ENCODE measurements at places on chromosomes 6 and 20.

DNA sequence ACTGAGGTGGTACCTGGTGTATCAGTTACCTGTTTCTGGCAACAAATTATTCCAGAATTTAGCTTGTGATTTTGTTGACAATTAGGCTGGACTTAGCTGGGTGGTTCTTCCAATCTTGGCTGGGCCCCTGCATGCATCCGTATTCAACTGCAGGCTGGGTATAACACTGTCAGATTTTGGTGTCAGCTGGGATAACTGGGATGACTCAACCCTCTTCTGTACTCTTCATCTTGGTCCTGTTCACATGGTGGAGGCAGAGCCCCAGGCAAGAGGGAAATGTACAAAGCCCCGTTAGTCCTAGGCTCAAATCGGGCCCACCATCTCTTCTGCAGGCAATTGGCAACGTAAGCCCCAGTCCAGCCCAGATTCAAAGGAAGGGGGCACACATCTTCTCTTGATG is 89.2 kb downstream of the PHACTR3 start:
- no peak for DNase-seq

DNA sequence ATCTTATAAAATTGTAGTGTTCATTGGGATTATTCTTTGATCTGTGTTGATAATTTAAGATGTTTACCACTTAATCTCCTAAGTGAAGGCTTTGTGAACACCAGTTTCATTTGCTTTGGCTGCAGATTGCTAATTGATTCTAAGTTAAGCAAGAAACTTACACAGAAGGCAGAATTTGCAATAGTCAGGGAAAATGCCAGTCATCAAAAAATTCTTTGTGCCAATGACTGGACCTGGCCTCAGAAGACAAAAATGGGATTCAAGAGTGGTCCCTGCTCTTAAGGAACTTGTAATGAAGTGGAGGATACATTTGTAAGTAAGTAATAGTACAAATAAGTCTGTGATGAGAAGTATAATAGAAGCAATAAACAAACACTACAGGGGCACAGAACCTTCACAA is 63.3 kb upstream of the EXOC2 start:
- no peak for DNase-seq

DNA sequence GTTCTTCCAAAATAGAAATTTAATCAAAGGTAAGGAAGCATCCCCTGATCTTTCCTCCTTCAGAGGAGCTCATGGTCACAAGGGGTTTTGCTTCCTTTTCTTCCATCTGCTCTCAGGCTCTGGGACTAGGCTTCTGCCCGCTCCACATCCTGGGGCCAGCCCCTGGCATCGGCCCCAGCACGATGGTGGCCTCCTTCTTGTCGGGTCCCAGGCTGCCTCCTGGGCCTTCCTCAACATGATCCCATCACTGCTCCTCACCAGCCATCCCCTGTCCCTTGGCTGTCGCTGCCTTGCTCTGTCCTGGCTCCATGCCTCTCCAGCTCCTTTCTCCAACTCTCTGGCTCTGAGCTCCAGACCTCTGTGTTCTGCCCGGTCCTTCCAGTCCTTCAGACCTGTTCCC is 4.1 kb downstream of the PHACTR3 start:
- no peak for DNase-seq

GRCh38 chr20:42093542-42094440 is 475.6 kb upstream of the CHD6 start:
- no peak for DNase-seq

- no peak for DNase-seq
Measured at GRCh38 chr6:89217299-89217910, at the start of gene GABRR1. Gene GABRR1, minus strand, starts transcription at chr6:89217358. Its CDS starts 36 bp downstream, at chr6:89217322.

DNA sequence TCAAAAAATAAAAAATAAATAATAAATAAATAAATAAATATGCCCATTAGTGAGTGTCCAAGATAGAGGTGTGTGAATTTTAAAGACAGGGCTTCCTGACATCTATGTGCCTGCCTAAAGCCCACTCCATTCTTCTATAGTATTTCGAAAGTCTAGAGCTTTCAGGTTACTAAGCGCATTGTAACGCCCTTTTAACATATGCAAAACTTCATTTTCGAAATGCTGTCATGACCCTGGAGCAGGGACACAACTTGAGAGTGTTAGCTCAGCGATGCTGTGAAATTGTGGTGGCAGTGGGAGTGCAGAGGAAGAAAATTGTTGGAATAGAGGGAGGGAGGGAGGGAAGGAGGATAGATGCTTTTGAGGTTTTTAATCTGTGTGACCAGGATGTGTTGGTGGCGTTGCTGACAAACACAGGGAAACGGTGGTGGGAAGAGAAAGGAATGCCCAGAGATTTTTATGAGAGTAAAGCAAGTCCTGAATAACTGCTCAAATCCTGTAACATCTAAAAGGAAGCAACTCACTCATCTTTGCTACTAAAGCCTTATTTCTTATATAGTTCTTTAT is 169.3 kb downstream of the ARID1B start:
- no peak for DNase-seq

GRCh38 chr20:61923371-61924166 is 142.1 kb downstream of the TAF4 start:
- no peak for DNase-seq

DNA sequence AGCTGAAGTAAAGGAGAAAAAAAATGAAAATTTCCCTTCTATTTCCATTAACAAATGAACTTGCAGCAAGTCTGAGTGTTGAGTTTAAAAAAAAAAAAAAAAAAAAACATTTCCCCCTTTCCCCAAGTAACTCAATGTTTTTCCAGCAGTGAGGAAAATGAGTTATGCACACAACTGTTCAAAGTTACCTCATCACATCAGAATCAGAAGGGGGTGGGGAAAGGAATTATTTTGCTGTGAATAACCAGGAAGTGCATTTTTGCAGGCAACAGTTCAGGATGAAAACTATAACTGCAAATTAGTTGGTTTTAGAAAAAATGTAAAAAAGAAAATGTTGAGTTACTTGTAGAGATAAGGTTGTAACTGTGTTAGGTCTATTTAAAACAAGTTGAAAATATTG is 568.9 kb upstream of the CITED2 start:
- peak; percentile 77 for DNase-seq

DNA sequence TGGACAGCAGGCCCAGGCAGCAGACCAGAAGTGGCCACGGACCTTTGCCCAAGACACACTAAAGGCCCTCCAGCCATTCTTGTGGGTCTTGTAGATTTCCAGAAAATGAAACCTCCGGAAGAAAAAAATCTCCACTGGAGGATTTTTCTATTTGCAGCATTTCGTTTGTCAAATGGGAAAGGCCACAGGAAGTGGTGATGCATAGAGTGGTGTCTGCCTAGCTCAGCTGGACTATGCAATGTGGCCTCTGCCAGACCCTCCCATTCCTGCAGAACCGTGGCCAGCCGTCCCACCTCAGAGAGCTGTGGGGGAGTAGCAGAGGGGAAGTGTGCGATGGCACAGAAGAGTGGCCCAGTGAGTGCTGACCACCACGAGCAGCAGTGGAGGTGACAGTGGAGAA is 24.0 kb upstream of the INSM1 start:
- no peak for DNase-seq

GRCh38 chr6:6390849-6391602 is 70.6 kb upstream of the F13A1 start:
- DNase-seq: no peak

- peak; percentile 45 for DNase-seq
Measured at GRCh38 chr20:45998337-45998736, 10.4 kb upstream of the MMP9 start.

DNA sequence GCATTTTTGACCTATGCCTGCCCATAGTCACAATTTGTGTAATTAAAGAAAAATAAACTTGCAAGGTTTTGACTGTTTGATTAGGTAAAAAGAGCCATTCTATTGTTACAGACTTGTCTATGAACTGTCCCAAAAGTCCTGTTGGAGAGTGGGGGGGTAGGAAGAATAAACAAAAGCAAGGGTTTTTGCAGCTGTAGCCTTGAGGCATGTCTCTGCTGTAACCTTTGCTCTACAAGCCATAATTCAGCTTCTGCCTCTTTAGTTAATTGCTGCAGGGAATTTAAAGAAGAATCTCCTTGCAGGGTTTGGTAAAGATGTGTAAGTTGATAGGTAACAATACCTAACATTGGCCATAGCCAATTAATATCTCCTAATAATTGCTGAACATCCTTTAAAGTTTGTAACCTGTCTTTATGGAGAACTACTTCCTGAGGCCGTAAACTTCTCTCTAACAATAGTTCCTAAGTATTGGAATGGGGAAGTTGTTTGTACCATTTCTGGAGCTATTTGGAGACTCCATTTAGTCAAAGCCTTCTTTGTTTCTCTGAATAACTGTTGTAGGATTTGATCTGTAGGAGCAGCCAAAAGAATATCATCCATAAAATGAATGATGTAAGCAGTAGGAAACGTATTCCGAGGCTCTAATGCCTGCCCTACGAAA is 7.9 kb upstream of the ABHD12 start:
- no peak for DNase-seq

- DNase-seq: no peak
Measured at GRCh38 chr6:143967706-143968376, 40.2 kb downstream of the PLAGL1 start.

DNA sequence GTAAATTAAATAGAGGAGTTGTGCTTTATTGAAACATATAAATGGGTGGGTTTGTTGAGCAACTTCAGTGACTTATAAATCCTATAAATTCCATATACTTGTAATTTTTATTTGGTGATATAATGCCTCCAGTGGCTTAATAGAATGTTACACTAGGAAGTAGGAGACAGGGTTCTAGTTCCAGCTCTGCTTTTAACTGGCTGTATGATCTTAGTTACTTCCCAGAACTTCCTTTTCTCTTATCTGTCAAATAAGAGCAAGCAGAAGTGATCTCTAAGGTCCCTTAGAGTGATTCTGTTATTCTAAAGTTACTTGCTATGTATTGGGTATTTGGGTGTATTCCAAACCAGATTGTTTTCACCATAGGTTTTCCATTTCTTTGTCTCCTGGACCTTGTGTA is 10.2 kb downstream of the ZSCAN23 start:
- DNase-seq: no peak

GRCh38 chr20:60837173-60837770 is 414.8 kb upstream of the CDH4 start:
- DNase-seq: no peak

GRCh38 chr6:2542858-2543218 is 207.9 kb downstream of the MYLK4 start:
- peak; percentile 85 for DNase-seq

DNA sequence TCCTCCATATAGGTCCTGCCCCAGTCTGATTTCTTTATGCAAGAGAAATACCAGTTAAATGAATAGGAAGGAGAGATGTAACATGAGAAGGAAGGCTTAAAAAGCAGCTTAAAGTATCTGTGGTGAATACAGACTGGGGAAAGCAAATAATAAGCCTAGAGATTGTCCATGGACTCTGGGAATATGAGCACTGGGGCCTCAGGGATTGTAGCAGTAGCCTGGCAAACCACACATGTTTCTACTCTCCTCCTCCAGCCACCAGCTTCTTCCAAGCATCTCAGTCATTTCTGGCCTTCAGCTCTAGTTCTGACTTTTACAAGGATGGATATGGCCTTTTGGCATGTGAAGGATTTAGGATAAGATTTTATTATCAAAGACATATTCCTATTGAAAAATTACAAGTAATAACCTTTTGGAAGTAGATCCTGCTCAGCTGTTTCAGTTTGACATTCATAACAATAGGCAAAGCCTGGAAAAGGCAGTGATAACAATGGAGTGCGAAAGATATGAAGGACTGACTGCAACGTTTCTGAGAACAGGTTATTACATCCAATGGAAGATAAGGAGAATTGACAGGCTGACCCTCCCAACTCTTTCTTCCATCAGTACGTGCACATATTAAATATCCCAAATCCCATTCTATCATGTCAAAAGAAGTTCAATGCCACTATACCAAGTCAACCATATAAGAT is 41.6 kb downstream of the CYP39A1 start:
- DNase-seq: no peak

Data from epithelial cell of esophagus (primary cell).